ENCODE measurements at places on chromosomes 3 and 15. TPM values are rescaled to one million over a fixed set of nuclear protein-coding genes. Genes with fewer than 3 reads are reported as not detected.

Gene KNL1
- total RNA-seq = 23.4 TPM

Gene ITIH4
- total RNA-seq = 1.7 TPM

Gene LNP1
- 3.0 TPM for total RNA-seq

Gene DYNC1LI1
- 32.1 TPM for total RNA-seq

Gene NAALADL2
- total RNA-seq = 0.23 TPM
